Endothelial cell of umbilical vein (primary cell): ENCODE measurements at places on chromosomes 6 and 20. TPM values are rescaled to one million over a fixed set of nuclear protein-coding genes. Genes with fewer than 3 reads are reported as not detected.

GRCh38 chr6:113361014-113361645 is 496.0 kb upstream of the MARCKS start:
- DNase-seq: peak; percentile 48

The TDRD6 gene
- 0.05 TPM in 1 of 2 replicates, not detected in the other for total RNA-seq

GRCh38 chr6:156719395-156719719 is 57.8 kb upstream of the ARID1B start:
- no peak for DNase-seq

The EDN3 gene
- not detected in 2 replicates for total RNA-seq

DNA sequence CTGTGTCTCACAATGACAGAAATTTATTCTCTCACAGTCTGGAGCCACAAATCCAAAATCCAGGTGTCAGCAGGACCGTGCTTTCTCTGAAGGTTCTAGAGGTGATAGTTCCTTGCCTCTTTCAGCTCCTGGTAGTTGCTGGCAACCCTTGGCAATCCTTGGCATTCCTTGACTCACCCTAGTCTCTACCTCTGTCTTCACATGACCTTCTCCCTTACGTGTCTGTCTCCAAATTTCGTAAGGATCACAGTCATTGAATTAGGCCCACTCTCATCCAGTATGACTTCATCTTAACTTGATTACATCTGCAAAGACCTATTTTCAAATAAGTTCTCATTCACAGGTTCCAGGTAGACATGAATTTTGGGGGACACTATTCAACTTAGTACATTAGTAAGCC is 143.1 kb downstream of the CEP57L1 start:
- no peak for DNase-seq

DNA sequence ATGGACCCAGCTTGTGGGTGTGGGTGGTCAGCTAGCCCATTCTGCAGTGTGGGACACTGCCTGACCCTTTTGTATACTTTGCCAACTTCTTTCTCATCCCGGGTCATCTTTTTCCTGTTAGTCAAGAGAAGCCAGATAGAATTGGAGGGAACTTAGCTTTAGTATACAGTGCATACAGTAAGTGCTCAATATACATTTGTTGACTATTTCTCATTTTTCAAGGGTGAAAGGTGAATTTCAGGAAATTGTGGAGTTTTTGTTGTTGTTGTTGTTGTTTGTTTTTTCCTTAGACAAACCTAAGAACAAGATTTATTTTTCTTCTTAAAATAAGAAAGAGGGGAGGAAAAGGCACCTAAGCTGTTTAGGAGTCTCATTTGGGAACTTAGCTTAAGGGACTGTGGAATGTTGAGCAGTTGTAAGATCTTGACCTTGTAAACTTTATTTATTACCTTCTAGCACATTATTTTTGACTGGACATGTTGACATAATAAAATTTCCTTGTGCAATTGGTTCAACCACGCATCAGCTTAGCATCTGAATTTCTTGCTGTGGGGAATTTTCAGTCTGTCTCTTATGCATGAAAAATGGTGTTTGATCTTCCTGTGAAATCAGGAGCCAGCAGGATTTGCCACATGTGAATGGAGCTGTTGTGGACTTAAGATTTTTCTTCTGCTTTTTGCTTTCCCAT is 113.6 kb downstream of the ARID1B start:
- DNase-seq: no peak

GRCh38 chr6:52361414-52361944 is 472 bp upstream of the PAQR8 start:
- no peak for DNase-seq

The C20orf202 gene
- total RNA-seq: not detected in 2 replicates

GRCh38 chr20:35007891-35008290 is 52.2 kb downstream of the MYH7B start:
- DNase-seq: no peak

DNA sequence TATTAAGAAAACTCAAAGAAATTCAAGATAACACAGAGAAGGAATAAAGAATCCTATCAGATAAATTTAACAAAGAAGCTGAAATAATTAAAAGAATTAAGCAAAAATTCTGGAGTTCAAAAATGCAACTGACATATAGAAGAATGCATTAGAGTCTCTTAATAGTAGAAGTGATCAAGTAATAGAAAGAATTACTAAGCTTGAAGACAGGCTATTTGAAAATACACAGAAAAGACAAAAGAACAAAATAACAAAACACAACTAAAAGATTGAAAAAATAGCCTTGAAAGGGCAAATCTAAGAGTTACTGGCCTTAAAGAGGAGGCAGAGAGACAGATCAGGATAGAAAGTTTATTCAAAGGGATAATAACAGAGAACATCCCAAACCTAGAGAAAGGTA is 12.1 kb downstream of the SNX14 start:
- no peak for DNase-seq

The FANCE gene
- 11.0 and 12.7 TPM in 2 replicates for total RNA-seq

The HIVEP2 gene
- total RNA-seq: 4.7 and 5.2 TPM in 2 replicates

The RAET1L gene
- total RNA-seq: not detected in 2 replicates

DNA sequence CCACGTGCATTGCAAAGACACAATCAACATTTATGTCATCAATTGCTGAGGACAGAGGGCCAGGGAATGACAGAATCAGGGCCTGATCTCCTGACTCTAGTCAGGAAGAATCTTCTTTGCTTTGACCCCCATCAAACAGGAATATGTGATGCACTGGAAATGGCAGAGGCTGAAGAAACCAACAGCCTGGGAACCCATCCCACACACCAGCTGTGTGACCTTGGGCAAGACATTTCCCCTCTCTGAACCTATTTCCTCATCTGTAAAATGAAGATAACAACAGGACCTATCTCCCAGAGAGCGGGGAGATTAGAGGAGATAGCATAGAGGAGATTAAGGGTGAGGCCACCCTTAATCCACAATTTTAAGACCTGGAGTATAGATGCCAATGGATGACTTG is 1.5 kb downstream of the HNF4A start:
- DNase-seq: no peak
